Parietal lobe (tissue), 2 donors: ENCODE measurements at places on chromosomes 13 and 19. TPM values are rescaled to one million over a fixed set of nuclear protein-coding genes. Genes with fewer than 3 reads are reported as not detected.

SLC25A41 gene
- 0.63 TPM for total RNA-seq

ONECUT3 gene
- not detected for total RNA-seq

ERICH4 gene
- not detected for total RNA-seq

RFXANK gene
- total RNA-seq: 16.3 TPM

NLRP5 gene
- not detected for total RNA-seq

ZNF772 gene
- 77.3 TPM for total RNA-seq

SYNGR4 gene
- not detected for total RNA-seq

KLK13 gene
- not detected for total RNA-seq

SBK2 gene
- total RNA-seq: not detected

CAB39L gene
- total RNA-seq: 36.9 TPM

ERCC2 gene
- 24.1 TPM for total RNA-seq

ZNF443 gene
- 25.0 TPM for total RNA-seq

RDH8 gene
- total RNA-seq: not detected

INSR gene
- 136 TPM for total RNA-seq

ZNF578 gene
- 36.6 TPM for total RNA-seq

FPR1 gene
- 4.7 TPM for total RNA-seq

CYP2F1 gene
- not detected for total RNA-seq

PNMA8B gene
- total RNA-seq: 14.4 TPM

PSG1 gene
- not detected for total RNA-seq

SIGLEC12 gene
- total RNA-seq: not detected

RNF17 gene
- 2.2 TPM for total RNA-seq

ADAMTSL5 gene
- not detected for total RNA-seq

HSH2D gene
- not detected for total RNA-seq

ZNF507 gene
- total RNA-seq: 41.6 TPM

SIGLEC8 gene
- total RNA-seq: 0.63 TPM
